Activated gamma-delta T cell treated with anti-CD3 and anti-CD28 coated beads, Interleukin-2, amount 50 U/mL, for 16 hours (primary cell): ENCODE measurements at places on chromosomes 2 and 18.

GRCh38 chr2:86049529-86049928 lies 56.2 kb downstream of the POLR1A start:
- no peak for DNase-seq

GRCh38 chr2:45586600-45586999 lies 24.5 kb downstream of the SRBD1 start:
- no peak for DNase-seq

DNA sequence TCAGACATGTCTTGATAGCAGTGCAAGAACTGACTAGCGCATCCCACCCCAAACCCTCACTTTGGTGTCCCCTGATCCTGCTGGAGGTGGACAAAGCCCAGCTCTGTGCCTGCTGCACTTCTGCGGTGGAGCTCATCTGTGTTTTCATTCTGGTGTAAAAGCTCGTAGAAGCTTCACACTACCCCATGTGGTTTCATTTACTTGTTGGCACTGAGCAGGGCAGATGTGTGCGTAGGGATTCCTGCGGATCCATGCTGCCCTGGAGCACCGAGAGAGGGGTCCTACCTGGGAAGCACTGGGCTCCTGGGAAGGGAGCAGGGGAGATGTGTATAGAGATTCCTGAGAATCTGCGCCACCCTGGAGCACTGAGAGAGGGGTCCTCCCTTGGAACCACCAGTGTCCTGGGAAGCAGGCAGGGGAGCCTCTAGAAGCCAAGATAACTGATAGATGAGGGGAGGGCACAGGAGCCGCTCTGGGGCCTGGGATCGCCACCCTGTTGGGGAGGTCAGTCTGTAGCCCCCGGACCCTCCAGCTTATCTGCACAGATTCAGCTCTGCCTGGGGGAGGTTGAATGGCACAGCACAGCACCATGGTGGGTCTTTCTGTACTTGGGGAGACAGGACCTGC lies 106.9 kb upstream of the OTOS start:
- no peak for DNase-seq

DNA sequence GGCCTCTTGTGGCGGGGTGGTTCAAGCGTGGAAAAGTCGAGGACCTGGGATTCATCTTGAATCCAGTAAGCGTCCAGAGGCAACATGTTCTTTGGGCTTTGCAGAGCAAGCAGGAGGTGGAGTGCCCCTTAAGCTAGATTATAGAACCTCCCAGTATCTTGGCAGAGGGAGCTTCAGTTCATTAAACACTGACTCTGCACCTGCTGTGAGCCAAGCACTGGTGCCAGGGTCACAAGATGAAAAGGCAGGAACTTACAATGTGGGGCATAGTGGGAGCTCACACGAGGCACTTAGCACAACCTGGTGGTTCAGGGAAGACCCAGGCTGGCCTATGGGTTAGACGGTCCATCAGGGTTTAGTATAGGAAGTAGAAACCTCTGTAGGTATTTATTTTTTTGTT lies 7.4 kb upstream of the FZD5 start:
- DNase-seq = no peak

DNA sequence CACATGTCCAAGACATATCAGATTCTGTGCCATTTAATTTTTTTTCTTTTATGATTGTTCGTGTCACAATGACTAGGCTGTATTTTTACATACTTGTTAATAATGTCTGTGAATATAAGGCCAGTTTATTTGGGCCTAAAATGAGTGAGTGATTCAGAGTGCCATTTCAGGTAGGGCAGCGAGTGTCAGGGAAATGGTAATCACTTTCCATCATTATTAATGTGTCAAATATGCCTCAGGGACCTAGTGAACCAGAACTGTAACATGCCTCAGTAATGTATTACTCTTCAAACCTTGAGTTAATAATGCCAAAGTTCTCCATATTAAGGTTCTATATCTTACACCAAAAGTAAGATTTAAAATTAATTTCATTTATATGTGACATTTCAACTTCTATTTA lies 8.6 kb downstream of the FAM171B start:
- no peak for DNase-seq

DNA sequence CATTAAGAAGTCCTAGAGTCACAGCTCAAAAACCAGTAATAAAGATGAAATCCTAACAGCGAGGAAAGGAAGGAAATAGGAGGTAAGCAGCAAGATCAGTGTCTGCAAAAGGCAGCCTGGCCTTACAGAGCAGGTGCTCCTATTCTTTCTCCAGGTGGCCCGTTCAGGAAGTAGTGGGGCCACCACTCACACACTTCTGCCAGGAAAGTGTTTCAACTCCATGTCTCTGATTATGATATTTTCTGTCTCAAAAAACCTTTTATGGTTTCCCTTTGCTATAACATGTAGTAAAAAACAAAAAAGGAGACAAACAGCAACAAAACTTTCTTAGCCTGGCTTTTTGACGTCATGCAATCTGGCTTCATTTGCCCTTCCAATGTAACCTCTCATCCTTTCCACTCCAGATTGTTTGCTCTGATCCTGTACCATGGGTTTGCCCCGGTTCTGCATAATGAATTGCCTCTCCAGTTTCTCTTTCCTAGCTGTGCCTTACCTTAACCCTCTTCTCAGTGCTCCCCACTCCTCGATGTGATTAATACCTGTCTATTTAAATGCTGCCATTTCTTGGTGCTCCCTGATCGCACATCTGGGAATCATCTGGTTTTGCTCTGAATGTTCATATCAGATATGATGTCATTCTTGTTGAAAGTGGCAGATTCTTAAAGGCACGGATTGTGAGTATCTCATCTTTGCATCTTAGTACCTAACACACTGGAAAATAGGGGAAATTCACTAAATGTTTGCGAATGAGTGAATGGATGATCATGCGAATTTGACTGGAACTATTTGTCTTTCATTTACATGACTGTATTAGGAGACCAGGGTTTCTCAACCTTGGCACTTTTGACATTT lies 50.6 kb upstream of the PTPRM start:
- DNase-seq = no peak

DNA sequence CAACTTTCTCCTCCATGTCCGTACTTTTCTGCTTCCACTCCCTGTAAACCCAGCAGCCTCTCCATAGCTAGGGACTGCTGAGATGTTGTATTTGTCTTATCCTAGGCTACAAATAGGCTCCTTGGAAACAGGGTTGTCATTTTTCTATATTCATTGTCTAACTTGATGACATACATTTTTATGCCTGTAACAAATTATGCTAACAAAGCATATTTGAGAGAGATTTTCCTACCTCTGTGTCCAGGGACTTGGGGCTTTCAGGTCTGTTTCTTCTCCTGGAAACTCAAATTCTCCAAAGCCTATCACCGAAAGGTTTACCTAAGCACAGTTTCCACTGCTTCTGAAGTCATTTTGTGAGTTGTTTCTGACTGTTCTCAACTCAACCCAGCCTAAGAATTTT lies 102.7 kb downstream of the UBE2E3 start:
- no peak for DNase-seq

GRCh38 chr2:58769864-58770234 lies 528.7 kb upstream of the FANCL start:
- DNase-seq = no peak

- no peak for DNase-seq
These were observed 108.1 kb downstream of the PRPF40A start for GRCh38 chr2:152609154-152609553.

- DNase-seq = no peak
These were observed 14.8 kb upstream of the CNDP1 start for GRCh38 chr18:74519320-74520095.

DNA sequence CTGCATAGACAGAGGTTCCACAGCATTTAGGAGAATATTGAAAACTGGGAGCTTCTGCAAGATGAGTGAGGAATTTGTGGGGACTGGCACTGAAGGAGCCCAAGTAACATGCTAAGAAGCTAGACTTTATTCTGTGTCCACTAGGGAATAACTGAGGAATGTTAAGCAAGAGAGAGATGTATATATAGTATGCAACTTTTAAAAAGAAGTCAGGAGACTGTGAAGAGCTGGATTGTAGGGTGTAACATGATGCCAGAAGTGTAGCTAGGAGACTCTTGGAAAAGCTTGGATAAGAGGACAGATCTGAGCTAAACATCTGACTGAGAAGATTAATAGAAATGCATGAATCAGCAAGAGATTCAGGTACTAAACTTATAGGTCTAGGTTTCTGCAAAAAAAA lies 270.6 kb upstream of the MMADHC start:
- no peak for DNase-seq

- DNase-seq = no peak
These were observed 191.3 kb downstream of the MYO1B start for GRCh38 chr2:191436368-191437055.

- no peak for DNase-seq
These were observed 171.4 kb upstream of the FSIP2 start for GRCh38 chr2:185567196-185567595.

DNA sequence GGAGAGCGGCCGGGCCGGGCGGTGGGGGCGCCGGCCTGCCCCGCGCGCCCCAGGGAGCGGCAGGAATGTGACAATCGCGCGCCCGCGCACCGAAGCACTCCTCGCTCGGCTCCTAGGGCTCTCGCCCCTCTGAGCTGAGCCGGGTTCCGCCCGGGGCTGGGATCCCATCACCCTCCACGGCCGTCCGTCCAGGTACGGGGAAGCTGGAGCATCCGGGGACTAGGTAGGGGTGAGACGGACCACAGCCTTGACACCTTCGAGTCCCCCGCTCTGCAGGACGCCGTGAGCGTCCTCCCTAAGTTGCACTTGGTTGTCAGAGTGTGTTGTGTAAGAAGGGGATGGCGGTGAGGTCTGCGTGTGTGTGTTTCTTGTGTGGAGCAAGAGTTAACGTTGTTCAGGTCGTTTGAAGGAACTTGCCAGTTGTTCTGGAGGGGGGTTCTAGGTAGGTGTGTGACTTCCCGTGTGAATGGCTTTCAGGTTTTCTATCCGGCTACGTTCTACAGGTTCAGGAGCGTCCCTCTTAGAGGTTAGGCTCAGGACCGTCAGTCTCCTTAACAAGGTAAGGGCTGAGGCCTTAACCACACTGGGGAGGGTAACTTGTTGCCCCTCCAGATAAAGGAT lies 393 bp downstream of the IL1R1 start:
- no peak for DNase-seq
